ENCODE measurements at places on chromosomes 4 and X.

- no peak for DNase-seq
Observed at GRCh38 chr4:8820178-8821102, 51.2 kb downstream of the HMX1 start.

DNA sequence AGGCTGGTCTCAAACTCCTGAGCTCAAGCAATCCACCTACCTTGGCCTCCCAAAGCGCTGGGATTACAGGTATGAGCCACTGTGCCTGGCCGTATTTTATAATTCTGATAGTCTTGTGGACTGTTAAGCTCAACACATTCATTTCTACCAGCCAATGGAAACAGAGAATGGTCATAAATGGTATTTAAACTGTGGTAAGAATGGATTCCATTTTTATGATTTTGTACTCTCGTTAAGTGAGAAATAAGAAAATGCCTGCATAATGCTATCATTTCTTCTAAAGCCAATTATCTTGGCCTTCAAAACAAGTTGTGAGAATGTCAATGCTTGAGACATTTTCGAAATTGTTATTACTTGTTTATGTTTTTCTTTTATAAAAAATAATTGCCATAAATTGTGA lies 321.0 kb downstream of the IL15 start:
- peak; percentile 19 for DNase-seq

DNA sequence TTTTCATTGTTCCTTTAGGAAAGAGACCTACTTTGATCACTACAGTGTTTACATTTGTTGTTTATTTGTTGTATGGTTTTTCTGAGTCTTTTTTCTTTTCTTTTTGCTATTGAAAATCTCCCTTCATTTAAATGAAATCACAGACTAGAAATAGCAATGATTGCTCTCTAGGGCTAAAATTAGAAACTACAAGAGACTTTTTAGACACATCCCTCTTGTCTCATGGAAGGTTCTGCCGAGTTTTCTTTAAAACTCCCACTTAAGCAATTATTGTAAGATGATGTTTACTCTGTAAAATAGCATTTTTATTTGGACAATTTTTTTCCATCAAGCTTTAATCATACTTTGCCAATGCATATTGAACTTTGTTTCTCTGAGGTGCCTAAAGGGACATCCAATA lies 136.6 kb downstream of the PALLD start:
- DNase-seq, result no peak

DNA sequence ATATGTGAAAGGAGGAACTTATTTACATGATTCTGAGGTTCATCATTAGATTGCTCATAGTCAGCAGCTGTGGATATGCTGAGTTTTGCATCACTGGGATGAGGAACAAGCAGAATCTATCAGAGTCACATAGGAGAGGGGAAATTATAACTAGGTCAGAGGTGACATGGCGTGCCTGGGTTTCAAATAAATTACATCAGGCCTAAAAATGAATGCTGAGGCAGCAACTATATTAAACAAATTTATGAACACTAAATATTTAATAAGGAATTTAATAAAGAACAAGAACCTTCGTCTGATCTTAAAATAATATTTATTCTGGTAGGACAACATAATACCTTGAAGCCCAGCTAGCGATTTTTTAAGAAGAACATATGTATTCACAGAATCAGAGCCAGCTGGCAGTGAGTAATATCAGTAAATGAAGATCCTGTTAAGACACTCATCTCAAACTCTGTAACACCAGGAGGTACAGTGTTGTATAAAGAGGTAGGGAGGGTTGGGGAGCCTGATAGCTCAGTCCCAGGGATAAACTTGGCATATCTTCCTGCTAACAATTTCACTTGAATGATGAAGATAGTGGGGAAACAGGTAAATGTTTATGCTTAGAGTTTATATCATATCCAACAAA lies 60.9 kb upstream of the HS3ST1 start:
- DNase-seq, result no peak

GRCh38 chr4:13218326-13218958 lies 265.7 kb downstream of the RAB28 start:
- DNase-seq, result no peak

GRCh38 chr4:129043523-129043922 lies 49.8 kb downstream of the SCLT1 start:
- peak; percentile 8 for DNase-seq

DNA sequence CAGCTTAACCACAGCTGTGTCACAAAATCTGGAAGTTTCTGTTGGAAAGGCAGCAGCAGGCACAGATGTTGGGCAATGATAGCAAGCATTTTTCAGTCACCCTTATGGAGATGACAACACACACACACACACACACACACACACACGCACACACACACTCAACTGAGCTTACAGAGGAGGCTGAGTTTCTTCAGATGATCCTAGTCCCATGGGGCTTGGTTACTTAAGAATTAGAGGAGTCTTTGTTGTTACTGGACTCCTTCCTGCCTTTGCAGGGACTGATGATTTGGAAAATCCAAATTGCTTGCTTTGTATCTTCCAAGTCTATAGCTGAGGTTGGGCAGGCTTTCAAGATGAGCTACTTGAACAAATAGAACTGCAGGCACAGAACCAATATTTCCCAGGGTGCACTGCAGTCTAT lies 740.1 kb upstream of the PITX2 start:
- DNase-seq, result peak; percentile 72

DNA sequence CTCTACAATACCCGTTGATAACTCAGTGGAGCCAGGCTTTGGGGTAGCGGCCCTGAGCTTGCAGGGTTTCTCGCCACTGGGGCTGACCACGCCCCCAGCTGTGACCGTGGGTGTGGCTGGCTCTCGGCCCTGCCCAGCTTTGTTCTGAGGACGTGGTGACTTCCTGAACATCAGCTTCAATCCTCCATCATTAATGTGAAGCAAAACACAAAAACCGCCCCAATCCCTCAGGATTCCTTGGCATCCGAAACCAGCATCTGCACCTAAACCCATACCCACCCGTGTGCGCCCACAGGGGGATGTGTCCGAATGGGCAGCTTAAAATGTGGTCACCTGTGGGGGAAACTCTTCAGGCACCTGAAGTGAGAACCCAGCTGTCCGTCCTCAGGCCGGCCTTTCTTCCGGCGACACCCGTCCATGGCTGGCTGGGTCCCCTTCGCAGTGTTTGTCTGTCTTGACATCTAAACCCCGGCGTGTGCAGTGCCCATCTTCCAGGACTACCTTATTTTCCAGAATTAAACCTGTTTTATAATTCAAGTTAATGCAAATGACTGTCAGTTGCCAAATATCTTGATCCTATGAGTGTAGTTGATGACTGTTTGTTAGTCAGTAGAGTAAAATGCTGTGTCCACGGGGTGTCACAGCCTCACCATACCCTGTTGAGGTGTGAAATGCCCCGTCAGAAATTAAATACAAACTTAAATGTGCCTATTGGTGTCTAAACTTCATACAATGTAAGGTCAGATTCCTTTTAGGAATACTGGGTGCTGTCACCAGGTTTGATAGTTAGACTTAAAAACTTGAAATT lies 27.3 kb downstream of the NELFA start:
- DNase-seq, result no peak

DNA sequence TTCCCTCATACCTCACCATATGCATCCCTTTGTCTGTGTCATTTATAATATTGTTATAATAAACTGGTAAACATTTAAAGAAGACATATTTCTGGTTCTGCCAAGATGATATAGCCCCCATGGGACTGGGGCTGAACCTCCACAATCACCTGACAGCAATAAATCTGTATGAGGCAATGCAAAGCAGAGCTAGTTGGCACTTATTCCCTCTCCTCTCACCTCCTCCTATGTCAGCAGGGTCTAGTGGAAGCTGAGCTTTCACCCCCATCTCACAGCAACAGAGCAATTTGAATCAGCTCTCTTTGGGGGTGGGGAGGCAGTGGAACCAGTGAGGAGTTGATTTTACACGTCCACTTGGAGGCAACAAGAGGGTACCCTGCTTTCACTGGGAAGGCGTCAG lies 206.9 kb downstream of the AR start:
- no peak for DNase-seq

- no peak for DNase-seq
Observed at GRCh38 chr4:60923075-60923474, 277.1 kb upstream of the ADGRL3 start.

Measured in GM04504 (cell line).